Activated CD4-positive, alpha-beta T cell treated with anti-CD3 and anti-CD28 coated beads, Interleukin-2, amount 10 ng/mL, durations not matched to agents 7 days and 5 days (primary cell): ENCODE measurements at places on chromosomes 12 and 14. TPM values are rescaled to one million over a fixed set of nuclear protein-coding genes. Genes with fewer than 3 reads are reported as not detected.

DNA sequence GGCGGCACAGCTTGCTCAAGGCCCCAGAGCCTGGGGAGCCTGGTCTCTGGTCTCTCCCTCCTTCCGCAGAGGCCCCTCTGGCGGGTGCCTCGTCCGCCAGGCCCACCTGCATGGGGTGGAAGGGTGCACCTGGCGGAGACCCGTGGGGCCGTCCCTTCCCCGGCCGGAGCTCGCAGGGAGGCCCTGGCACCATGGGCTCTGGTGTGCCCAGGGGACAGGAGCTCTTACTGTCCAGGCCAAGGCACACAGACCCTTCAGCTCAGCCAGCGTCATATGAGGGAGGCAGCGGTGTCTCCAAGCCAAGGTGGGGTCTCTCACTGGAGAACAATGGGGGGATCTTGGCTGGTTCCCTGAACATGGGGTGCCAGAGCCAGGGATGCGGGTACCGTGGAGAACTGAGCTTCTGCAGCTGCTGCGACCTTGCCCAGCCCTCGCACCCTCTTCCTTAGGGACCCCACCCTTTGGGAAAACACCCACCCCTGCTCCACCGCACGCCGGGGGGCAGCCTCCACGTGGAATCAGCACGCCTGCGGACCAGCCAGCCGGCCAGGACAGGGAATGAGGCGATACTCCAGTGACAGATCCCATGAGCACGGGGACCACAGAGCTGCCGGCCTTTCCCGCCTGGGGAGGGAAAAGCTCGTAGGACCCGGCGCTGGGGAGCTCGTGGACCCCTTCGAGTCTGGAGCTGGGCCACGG is 25.7 kb upstream of the GALNT9 start:
- no peaks in the 10 kb centered on the region for H3K4me1 ChIP-seq
- DNase-seq, result no peak
- no peaks in the 10 kb centered on the region for H3K27me3 ChIP-seq
- peaks cover 2% of the 10 kb centered on the region for H3K36me3 ChIP-seq
- no peak overlapping the region for H3K27ac ChIP-seq

- H3K4me3 ChIP-seq, result no peak overlapping the region
- H3K27me3 ChIP-seq, result peaks cover 3% of the 10 kb centered on the region
Measured at GRCh38 chr14:80213602-80214001, 2.3 kb upstream of the DIO2 start.

RASSF3 gene
- total RNA-seq, result 114 TPM

DNA sequence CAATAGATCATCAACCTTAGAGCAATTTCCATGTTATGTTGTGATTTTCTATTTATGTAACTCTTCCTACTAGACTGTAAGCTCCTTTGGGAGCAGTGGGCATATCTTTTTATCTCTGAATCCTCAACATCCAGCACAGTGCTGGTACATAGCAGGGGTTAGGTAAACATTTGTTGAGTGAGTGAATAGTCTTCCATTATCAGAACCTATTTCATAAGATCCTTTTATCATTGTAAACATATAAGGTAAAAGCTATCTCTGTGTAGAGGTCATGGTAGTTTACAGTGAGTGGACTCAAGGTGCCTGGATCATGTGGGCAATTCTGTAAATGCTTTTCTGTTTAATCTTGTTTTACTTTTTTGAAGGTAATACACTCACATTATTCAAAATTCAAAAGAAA is 15.1 kb downstream of the FKBP11 start:
- H3K36me3 ChIP-seq, result no peaks in the 10 kb centered on the region
- H3K27me3 ChIP-seq, result peaks cover 7% of the 10 kb centered on the region
- no peak overlapping the region for H3K27ac ChIP-seq
- no peak for DNase-seq

DNA sequence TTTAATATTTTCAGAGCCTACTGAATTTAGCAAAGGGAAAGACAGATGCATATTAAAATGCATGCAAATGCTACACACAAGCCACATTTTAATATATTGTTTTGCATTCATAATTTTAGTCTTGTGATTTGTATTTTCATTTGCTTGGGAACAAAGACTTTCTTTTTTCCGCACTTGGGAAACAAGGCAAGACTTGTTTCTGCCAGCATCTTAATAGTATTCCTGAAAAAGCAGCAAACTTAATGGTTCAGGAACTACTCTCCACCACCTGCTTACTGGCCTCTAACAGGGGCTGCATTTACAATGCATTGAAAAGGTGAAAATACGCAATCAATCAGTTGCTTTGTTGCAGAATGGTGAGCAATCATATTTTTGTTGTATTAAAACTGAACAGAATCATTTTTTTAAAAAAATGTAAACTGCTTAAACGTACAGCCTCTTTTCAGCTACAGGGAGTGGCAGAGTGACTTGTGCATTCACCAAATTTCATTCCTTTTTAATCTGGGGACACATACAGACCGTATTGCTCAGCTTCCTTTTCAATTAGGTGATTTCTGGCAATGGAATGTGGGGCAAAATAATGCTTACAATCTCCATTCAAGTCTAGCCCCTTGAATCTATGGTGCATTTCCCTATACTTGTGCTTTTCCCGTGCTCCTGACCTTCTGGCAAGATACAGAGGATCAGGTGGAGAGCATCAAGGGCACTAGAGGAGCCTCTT is 144.1 kb upstream of the BTG1 start:
- peaks cover 2% of the 10 kb centered on the region for H3K36me3 ChIP-seq
- H3K4me1 ChIP-seq, result peaks cover 3% of the 10 kb centered on the region
- no peak overlapping the region for H3K27ac ChIP-seq

CNPY2 gene
- 96.2 TPM for total RNA-seq

DNA sequence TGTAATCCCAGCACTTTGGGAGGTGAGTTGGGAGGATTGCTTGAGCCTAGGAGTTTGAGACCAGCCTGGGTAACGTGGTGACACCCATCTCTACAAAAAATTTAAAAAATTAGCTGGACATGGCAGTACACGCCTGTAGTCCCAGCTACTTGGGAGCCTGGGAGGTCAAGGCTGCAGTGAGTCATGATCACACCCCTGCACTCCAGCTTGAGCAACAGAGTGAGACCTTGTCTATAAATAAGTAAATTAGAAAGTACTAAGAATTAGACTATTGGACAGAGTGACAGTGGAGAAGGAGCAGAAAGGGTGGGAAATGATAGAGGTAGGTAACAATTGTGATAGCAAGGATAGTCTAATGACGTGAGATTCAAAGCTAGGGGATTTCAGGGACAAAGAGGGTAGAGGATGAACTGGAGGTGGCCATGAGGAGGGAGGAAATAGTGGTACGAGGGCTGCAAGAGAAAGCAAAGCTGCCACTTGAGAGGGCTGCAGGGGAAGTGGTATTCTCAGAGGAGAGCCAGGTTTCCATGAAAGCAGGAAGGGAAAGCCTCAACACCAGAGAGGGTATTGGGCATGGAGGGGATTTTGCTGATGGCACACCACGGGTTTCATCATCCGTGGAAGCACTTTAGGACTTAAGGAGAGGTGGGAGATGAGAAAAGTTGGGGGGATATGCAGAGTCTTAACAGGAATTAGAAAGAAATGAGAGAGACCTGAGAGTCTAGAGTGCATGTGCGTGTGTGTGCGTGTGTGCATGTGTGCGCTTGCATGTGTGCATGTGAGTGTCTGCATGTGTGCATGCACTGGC is 85.6 kb downstream of the SYNE2 start:
- peak; percentile 52 for DNase-seq
- H3K27ac ChIP-seq, result no peak overlapping the region
- H3K36me3 ChIP-seq, result peaks cover 45% of the 10 kb centered on the region
- peaks cover 51% of the 10 kb centered on the region for H3K4me1 ChIP-seq
- H3K4me3 ChIP-seq, result no peak overlapping the region

SYNE3 gene
- 81.0 TPM for total RNA-seq

FOS gene
- total RNA-seq, result 35.7 TPM

GRCh38 chr14:85865701-85866100 is 335.8 kb downstream of the FLRT2 start:
- no peaks in the 10 kb centered on the region for H3K4me1 ChIP-seq
- DNase-seq, result no peak

KIF5A gene
- total RNA-seq, result 0.64 TPM

- DNase-seq, result no peak
- H3K27ac ChIP-seq, result no peak overlapping the region
- no peaks in the 10 kb centered on the region for H3K36me3 ChIP-seq
- no peak overlapping the region for H3K4me3 ChIP-seq
- peaks cover 13% of the 10 kb centered on the region for H3K4me1 ChIP-seq
Measured at GRCh38 chr12:119594399-119594730, 791 bp downstream of the TMEM233 start.

SLC25A21 gene
- not detected for total RNA-seq

GRIN2B gene
- not detected for total RNA-seq

TCL1B gene
- total RNA-seq, result not detected

DNA sequence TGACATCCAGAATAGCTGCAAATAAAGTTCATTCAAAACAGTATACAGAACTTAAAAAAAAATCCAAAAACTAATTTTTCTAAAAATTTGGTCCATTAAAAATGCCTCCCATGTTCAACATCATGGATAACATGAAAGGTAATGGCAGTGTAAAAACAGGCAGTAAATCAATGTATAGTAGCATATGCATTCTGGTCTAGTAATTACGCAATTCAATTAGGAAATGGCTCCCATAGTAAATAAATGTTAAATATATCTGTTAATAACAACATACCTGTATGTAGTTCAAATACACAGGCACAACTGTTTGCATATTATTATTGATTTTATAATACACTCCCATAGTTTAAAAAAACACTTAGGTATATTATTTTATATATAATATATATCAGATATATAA is 42.5 kb downstream of the SGPP1 start:
- no peak overlapping the region for H3K27ac ChIP-seq
- H3K4me3 ChIP-seq, result no peak overlapping the region
- peaks cover 22% of the 10 kb centered on the region for H3K36me3 ChIP-seq
- H3K4me1 ChIP-seq, result no peaks in the 10 kb centered on the region
- no peak for DNase-seq

PRPH gene
- total RNA-seq, result not detected

CFAP251 gene
- total RNA-seq, result 0.30 TPM

GPRC5D gene
- total RNA-seq, result 0.22 TPM

SIX6 gene
- not detected for total RNA-seq

- no peaks in the 10 kb centered on the region for H3K36me3 ChIP-seq
- H3K27me3 ChIP-seq, result peaks cover 11% of the 10 kb centered on the region
- DNase-seq, result no peak
- H3K4me1 ChIP-seq, result no peaks in the 10 kb centered on the region
Measured at GRCh38 chr14:88983755-88984154, 159.3 kb downstream of the TTC8 start.

- H3K4me3 ChIP-seq, result no peak overlapping the region
- H3K36me3 ChIP-seq, result peaks cover 2% of the 10 kb centered on the region
Measured at GRCh38 chr14:68349900-68350629, 442.8 kb downstream of the ZFP36L1 start.

DNA sequence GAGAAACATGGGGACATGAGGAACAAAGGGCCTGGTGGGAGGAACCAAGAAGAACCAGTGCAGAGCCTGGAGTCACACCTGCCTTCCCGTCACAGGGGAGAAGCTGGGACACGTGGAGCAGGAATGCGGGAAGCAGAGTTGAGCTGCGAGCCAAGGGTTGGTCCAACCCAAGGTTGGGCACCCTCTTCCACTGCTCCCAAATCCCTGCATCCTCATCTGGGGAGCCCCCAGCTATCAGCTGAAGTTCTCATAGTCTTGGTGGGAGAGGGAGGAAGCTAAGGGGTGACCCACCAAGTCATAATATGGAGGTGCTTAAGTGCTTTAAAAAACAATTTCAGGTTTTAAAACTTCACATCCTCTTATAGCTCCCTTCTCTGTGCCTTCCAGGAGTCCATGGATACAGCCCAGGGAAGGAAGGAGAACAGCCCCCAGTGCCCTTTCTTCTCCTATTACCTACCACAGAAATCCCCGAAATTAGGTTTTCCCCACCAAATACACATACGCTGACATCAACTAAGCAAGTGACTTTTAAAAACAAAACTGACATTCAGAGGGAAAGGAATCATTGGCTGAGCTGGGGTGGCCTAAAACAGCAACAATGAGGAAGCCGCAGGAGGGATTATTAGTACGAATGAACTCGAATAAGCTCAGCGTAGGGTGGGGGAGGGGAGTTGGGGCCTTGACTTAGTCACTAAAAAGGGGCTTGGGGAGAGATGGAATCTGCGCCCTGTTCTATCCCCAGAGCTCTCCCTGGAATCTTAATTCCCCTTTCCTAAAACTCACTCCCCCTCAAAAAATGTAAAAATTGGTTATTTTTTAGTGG is 4.5 kb downstream of the MYL6 start:
- H3K27me3 ChIP-seq, result no peaks in the 10 kb centered on the region
- no peak overlapping the region for H3K4me3 ChIP-seq
- H3K27ac ChIP-seq, result peak overlapping the region; percentile 73
- no peak for DNase-seq
- peaks cover 37% of the 10 kb centered on the region for H3K4me1 ChIP-seq
- peaks cover 70% of the 10 kb centered on the region for H3K36me3 ChIP-seq

GRCh38 chr12:10901427-10901826 is 7.9 kb downstream of the TAS2R13 start:
- DNase-seq, result no peak
- no peak overlapping the region for H3K4me3 ChIP-seq
- peaks cover 19% of the 10 kb centered on the region for H3K36me3 ChIP-seq
- no peak overlapping the region for H3K27ac ChIP-seq
- H3K4me1 ChIP-seq, result no peaks in the 10 kb centered on the region

CLEC1B gene
- not detected for total RNA-seq

- H3K27me3 ChIP-seq, result no peaks in the 10 kb centered on the region
- DNase-seq, result no peak
- H3K4me3 ChIP-seq, result no peak overlapping the region
- H3K4me1 ChIP-seq, result no peaks in the 10 kb centered on the region
- H3K27ac ChIP-seq, result no peak overlapping the region
Measured at GRCh38 chr14:48086516-48086915, 411.1 kb upstream of the MDGA2 start.

DNA sequence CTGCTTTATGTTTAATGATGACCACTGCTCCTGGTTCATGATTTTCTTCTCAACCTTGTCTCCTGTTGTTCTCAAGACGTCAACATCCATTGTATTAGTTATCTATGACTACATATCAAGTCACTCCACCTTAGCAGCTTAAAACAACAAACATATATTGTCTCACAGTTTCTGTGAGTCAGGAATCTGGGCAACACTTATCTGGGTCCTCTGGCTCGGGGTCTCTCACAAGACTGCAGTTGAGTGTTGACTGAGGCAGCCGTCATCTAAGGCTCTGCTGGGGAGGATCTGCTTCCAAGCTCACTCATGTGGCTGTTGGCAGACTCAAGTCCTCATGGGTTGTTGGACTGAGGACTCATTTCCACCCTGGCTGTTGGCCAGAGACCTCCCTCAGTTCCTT is 27.3 kb upstream of the FRS2 start:
- DNase-seq, result no peak
- H3K4me1 ChIP-seq, result no peaks in the 10 kb centered on the region
- no peak overlapping the region for H3K4me3 ChIP-seq
- no peaks in the 10 kb centered on the region for H3K36me3 ChIP-seq

MIA2 gene
- total RNA-seq, result 28.2 TPM

- no peaks in the 10 kb centered on the region for H3K27me3 ChIP-seq
- H3K27ac ChIP-seq, result peak overlapping the region; percentile 84
- H3K4me3 ChIP-seq, result no peak overlapping the region
- H3K36me3 ChIP-seq, result peaks cover 47% of the 10 kb centered on the region
Measured at GRCh38 chr12:121649819-121650353, 19.6 kb downstream of the MORN3 start.

- no peaks in the 10 kb centered on the region for H3K4me1 ChIP-seq
- no peak overlapping the region for H3K4me3 ChIP-seq
- no peak for DNase-seq
- H3K36me3 ChIP-seq, result no peaks in the 10 kb centered on the region
- no peaks in the 10 kb centered on the region for H3K27me3 ChIP-seq
Measured at GRCh38 chr12:44570036-44570583, 306.0 kb downstream of the NELL2 start.
